Neural progenitor cell (in vitro differentiated cells): ENCODE measurements at places on chromosomes 12 and 14.

GRCh38 chr12:124457287-124458219 is 109.9 kb downstream of the NCOR2 start:
- no peak for DNase-seq

GRCh38 chr12:116529048-116529447 is 30.1 kb upstream of the MAP1LC3B2 start:
- no peak for DNase-seq

DNA sequence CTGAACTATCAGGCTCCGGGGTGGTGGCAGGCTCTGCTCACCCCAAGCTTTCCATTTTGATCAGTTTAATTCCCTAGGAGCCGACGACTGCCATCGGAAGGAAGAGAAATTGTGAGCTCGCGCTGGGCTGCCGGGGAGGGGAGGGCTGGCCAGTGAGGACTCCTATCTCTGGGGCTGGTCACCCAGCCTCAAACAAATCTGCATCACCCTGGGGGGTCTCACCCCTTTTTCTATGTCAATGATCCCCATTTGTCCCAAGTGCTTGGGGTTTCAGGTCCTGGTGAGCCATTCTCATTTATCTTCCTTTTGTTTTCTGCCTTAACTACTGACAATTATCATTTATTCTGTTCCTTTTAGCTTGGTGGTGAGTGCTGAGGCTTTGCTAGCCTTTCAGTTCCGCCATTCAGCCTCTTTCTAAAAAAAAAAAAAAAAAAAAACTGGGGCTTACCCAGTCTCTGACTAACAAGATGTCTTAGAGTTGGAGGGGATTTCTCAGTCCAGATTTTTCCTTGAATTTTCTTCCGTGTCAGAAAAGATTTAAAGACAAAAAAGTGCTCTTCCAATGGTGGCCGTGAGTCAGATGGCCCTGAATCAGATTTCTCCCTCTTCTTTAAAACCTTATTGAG is 22.8 kb upstream of the USP44 start:
- DNase-seq: peak; percentile 51

GRCh38 chr12:38905480-38906351 is at the start of gene CPNE8:
Gene CPNE8 (minus strand): TSS chr12:38905591. CDS start chr12:38905534, 57 bp downstream.
- DNase-seq: peak; percentile 75

DNA sequence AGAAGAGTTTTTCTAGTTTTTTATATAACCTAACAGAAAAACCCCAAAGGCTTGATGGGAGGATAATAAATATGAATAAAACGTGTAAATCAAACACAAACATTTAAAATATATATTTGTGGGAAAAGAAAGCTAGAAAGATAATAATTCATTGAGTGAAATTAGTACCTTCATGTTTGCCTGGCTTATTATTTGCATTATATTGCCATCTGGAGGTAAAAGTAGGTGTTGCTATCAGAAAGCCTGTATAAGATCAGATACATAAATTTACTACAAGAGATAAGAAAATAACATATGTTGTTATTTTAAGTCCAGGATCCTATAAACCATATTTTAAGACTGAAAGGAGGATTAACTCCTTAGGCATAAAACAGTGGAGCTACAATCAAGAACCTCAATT is 77.7 kb downstream of the NTS start:
- DNase-seq: no peak
